ENCODE measurements at places on chromosomes 12 and 14.

GRCh38 chr12:17370621-17371020 lies 719.4 kb downstream of the RERGL start:
- no peak for DNase-seq

GRCh38 chr14:32601906-32602305 lies 272.8 kb downstream of the AKAP6 start:
- no peak for DNase-seq

GRCh38 chr12:20187456-20187855 lies 180.9 kb upstream of the PDE3A start:
- no peak for DNase-seq

- DNase-seq = no peak
These were observed 830 bp upstream of the SRRM4 start for GRCh38 chr12:118980407-118981014.

DNA sequence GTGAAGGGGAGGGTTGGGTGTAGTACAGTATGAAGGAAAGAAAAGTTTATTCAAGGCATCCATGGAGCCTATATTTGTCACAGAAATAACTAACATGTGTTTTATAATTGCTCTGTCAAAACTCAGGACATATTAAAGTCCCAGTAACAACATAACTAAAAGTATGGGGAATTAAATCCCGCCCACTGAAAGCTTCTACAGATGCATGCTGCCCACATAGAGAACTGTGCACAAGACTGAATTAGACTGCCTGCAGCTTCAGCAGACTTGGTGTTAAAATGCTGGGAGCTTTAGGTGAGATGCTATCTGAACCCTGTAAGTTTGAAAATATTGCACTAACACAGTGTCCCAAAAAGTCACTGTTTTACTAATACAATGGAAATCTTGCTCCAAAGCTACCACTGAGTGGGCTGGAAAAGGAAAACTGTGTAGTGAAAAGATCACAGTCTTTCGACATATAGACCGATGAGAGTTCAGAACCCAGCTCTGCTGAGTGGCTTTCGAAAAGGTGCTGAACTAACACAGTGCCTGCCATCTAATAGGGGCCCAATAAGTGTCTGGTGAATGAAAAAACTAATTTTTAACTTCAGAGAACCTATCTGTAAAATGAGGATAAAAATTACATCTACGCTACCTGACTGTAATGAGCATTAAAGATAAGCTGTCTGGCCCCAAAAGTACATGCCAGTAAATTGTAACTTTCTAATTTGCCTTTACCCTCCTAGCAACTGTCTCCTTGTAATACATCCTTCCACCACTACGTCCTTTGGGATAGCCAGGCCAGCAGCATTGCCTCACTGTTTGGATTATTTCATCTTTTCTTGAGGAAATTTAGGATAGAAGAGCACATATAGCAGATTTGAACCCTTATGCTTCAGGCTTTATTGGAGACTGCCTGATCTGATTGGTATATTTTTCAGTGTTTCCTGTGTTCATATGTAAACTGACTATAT lies 237.6 kb downstream of the BCAT1 start:
- no peak for DNase-seq

- no peak for DNase-seq
These were observed 20.2 kb upstream of the FAM234B start for GRCh38 chr12:13023811-13024530.

DNA sequence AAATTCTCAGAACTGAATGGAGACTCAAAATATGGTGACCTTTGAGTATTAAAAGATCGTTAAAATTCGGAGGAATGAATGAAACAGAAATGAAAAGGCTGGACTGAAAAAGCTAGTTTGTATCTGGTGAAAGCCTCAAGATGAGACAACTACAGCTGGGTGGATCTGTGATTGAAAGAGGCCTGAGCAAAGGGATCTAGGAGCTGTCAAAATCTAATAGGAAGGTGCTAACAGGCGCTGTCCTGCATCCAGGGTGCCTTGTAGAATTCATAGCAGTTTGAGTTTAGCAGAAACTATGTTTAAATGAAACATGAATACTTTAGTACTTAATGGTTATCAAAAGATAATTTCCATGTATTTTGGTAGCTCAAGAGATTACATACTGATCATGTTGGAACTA lies 2.3 kb downstream of the YY1 start:
- DNase-seq = no peak

- DNase-seq = no peak
These were observed 37.3 kb upstream of the EML1 start for GRCh38 chr14:99755629-99756603.

- no peak for DNase-seq
These were observed 9.2 kb upstream of the MYL6B start for GRCh38 chr12:56143217-56143616.

DNA sequence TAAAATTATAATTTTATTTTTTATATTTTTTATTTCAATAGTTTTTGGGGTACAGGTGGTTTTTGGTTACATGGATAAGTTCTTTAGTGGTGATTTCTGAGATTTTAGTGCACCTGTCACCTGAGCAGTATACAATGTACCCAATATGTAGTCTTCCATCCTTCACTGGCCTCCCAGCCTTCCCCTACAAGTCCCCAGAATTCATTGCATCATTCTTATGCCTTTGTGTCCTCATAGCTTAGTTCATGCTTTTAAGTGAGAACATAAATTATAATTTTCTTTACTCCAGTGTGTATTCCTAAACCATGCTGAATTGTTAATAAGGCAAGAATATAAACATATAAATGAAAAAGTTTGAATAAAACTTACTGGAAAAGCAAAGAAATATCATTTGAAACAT lies 19.1 kb upstream of the NFKBIA start:
- DNase-seq = no peak

DNA sequence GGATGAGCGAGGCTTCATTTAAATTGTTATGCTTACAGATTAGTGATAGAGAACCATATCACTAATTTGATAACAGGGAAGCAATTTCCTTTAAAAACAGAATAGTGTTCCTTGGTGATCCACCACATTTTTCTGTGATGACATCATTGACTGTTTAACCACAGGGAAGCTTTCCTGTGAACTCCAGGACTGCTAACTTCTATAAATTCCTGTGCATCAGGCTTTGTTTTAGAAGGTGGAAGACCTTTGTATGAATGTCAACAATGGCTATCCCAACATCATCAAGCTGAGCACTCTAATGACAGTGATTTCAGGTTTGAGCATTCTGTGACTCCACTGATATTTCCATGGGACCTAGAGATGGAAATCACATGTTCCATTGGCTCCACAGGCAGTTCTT lies 177.1 kb downstream of the RMST start:
- DNase-seq = no peak

DNA sequence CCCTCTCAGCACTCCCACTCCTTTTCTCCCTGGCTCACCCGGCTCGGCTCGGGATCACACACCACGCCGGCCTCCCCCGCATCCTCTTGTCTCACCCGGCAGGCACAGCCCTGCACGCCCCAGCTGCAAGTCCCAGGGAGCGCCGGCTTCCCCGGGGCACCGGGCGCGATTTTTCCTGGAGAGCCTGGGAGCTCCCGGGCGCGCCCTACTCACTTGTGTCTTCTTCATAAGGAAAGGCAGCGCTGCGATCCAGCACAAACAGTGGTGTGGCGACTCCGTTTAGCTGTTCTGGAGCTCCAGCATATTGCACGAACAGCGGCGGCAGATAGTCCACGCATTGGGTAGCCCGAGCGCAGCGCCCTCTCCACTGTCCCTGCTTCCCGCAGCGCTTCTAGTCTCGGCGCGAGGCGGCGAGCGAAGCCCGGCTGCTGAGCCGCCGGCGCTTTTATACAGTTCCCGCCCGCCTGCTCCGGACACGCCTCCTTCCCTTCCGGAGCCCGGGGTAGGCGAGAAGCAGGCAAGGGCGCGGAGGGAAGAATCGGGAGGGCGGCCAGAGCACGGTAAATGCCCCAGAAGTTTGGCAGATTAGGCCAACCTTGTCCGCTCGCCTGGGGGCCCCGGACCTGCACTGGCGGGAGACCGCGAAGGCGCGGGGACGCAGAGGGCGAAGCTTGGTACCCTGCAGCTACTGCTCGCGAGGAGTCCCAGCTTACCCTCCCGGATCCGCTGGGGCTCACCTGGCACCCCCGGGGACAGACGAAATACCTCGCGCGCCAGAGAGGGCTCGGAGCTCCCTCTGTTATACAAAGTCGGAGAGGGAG lies at the start of gene KITLG:
TSS of gene KITLG (minus strand) at position 421 of the 821 bp plus-strand sequence. CDS start at position 228, 193 bp downstream.
- no peak for DNase-seq

- DNase-seq = no peak
These were observed 497.7 kb downstream of the FUT8 start for GRCh38 chr14:65910108-65910786.

- no peak for DNase-seq
These were observed 95.1 kb downstream of the EP400 start for GRCh38 chr12:132044661-132045412.

GRCh38 chr14:57974896-57975295 lies 109.0 kb upstream of the SLC35F4 start:
- DNase-seq = no peak

DNA sequence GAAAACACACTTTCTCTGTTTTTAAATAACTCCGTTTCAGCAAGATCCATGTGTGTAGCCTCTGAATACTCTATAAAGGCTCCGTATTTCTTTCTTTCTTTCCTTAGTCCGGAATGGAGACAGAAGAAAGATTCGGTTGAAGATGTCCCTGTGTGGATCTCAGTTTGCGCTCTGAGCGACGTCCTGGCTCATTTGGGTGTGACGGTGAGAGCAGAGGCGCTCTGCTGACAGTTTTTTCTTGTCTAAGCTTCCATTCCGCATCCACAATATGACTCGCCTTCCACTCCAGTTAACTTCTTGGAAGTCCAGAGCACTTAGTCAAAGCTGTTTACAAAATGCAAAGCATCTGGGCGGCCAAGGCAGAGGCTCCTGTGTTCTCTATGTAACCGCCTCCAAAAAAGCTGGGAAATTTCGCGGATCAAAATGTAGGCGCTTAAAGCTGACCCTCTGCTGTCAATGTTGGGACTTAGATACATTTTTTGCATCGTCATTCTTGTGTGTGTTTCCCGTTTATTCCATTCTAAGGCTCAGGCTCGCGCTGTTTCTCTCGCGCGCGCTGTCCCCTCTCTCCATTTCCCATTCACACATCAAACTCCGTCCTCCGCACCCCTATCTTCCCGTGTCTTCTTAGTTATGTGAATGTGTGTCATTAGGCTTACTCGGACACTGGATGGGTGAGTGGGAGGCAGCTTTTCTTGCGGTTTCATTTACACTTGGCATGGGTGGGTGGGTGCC lies 880 bp upstream of the FLRT2 start:
- no peak for DNase-seq

DNA sequence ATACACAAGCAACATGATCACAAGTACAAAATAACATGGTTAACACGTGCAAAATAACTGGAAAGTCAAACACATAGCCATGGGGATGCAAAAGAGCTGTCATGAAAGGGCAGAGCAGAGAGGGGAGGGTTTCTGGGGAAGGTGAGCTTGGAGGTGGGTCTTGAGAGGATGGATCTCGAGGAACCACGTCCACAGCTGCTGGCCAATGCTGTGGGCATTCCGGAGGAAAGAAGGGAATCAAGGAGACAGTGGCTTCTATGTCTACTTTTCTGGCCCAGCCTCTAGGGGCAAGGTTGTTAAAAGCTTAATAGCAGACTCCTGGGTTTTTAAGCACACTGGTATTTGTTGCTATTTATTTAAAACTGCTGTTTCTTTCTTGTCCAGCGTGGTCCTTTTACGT lies 8.4 kb upstream of the MYH7 start:
- no peak for DNase-seq

GRCh38 chr12:25317553-25317952 lies 66.8 kb upstream of the KRAS start:
- no peak for DNase-seq

- DNase-seq = no peak
These were observed 9.0 kb downstream of the PHETA1 start for GRCh38 chr12:111359914-111360276.

DNA sequence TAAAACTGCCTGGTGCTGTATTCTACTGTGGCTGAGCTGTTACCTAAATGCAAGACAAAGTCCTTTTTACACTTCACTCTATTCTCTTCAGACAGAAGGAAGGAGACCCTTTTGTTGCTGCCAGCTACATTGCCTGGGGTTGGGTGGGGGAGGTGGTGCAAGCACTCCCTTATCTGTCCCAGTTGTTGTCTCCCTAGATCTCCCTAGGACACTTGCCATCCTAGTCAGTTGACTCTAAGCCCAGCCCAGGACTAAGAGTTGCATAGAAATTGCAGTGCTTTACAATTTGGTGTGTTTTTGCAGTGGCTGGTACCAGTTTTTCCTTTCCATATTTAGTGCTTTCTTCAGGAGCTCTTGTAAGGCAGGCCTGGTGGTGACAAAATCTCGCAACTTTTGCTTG lies 35.1 kb downstream of the SCYL2 start:
- DNase-seq = no peak

DNA sequence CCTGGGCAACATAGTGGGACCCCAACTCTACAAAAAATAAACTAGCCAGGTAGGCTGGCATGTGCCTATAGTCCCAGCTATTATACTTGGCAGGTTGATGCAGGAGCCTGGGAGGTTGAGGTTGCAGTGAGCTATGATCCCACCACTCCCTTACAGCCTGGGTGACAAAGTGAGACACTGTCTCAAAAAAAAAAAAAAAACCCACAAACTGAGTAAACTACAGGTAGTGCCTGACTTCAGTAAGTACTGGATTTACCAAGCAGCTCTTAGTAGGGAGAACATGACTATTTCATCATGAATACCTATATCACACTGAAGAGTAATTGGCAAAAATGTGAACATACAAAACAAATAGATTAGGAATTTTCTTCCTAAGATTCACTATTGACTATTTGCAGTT lies 32.4 kb upstream of the AP4S1 start:
- DNase-seq = no peak

DNA sequence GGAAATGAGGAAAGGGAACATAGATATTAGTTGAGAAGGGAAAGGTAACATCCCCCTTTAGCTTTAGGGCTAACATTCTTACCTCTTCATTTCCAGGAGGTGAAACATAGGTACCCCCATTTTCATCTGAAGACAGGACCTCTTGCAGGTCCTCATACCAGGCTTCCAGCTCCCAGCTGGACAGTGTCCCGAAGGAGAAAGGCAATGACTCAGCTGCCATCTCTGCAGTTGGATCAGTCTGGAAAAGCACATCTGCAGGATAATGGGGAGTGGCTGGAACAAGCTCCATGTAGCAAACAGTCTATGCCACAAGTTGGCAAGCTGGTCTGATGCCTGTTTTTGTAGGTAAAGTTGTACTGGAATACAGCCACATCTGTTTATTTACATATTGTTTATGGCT lies 3.1 kb downstream of the DDIT3 start:
- DNase-seq = no peak

DNA sequence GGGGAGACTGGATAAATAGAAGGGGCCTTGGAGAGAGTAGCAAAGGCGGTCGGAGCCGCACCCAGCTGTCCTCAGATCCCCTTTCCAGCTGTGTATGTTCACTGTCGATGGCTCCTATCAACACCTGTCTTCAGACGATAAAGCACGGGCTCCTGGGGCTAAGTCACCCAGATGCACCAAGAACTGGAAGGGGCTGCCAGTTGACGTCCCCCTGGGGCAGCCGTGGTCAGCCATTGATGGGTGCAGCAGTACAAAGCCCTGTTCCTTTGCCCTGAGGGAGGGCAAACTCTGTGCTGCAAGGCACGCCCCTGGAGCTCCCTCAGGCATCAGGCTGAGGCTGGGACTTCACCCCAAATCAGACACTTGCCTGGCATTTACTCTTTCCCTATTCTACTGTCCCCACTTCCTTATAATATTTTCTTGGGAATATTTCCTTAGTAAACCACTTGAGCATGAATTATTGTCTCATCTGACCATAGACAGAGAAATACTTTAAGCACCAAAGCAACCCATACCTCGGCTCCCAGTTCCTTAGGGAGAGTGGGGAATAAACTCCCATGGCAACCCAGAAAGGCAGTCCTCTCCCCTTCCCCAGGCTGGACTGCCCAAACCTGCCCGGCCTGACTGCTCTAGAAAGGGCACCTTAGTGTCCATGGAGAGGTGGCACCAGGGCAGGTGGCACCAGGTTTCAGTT lies 59.6 kb upstream of the SCN8A start:
- no peak for DNase-seq
